ENCODE measurements at places on chromosomes 1 and 21.

DNA sequence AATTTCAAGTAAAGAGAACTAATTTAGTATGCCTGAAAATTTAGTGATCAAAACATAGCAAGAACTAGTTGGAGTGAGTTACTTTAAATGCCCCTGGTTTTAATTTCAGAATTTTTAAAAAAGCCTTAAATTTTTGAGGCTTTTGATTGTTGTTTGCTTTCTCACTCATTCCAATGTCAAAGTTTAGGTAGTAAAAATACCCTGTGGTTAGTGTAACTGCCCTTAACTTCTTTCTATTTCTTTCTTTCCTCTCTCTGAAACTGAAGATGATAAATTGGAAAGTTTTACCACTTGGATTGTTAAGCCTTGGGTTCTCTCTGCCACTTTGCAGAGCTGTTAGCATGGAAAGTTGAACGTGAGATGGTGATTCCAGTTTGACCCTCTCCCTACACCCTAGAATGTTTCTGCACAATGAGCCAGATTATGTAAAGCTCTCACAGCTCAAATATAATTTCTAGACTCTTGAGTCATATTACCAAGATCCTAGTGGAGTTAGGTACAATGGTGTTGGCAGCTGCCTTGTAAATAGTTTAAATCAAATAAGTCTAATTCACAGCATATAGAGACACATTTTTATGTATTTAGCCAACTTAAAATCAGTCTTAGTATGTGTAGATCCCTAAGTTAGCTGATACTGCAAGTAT is 192.4 kb upstream of the SGIP1 start:
- DNase-seq, result no peak

- no peak for DNase-seq
These were observed 24.1 kb downstream of the BCL9 start for GRCh38 chr1:147565189-147565980.

DNA sequence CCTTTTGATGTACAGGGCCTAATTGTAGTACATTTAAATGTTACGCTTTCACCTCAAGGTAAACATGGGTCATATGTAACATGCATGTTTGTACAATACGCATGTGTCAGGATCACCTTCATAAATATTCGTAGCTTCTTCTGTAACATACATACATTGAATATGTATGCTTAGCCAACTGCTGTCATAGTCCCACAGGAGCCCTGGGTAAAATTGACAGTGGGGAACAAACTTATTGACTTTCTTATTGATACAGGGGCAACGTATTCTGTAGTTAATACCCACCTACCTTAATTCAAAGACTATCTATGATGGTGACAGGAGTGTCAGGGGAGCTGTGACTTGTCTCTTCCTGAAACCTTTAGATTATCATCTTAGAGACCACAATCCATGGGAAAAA is 3.7 kb upstream of the REN start:
- no peak for DNase-seq

DNA sequence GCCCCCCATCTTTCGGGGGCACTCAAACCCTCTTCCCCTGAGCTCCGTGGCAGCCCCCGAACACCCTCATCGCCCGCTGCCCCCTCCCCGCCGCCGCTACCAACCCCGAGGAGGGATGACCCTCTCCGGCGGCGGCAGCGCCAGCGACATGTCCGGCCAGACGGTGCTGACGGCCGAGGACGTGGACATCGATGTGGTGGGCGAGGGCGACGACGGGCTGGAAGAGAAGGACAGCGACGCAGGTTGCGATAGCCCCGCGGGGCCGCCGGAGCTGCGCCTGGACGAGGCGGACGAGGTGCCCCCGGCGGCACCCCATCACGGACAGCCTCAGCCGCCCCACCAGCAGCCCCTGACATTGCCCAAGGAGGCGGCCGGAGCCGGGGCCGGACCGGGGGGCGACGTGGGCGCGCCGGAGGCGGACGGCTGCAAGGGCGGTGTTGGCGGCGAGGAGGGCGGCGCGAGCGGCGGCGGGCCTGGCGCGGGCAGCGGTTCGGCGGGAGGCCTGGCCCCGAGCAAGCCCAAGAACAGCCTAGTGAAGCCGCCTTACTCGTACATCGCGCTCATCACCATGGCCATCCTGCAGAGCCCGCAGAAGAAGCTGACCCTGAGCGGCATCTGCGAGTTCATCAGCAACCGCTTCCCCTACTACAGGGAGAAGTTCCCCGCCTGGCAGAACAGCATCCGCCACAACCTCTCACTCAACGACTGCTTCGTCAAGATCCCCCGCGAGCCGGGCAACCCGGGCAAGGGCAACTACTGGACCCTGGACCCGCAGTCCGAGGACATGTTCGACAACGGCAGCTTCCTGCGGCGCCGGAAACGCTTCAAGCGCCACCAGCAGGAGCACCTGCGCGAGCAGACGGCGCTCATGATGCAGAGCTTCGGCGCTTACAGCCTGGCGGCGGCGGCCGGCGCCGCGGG is 837 bp downstream of the FOXD3 start:
- DNase-seq, result no peak

GRCh38 chr21:45478115-45478801 is 64.0 kb downstream of the SLC19A1 start:
- DNase-seq, result peak; percentile 22

DNA sequence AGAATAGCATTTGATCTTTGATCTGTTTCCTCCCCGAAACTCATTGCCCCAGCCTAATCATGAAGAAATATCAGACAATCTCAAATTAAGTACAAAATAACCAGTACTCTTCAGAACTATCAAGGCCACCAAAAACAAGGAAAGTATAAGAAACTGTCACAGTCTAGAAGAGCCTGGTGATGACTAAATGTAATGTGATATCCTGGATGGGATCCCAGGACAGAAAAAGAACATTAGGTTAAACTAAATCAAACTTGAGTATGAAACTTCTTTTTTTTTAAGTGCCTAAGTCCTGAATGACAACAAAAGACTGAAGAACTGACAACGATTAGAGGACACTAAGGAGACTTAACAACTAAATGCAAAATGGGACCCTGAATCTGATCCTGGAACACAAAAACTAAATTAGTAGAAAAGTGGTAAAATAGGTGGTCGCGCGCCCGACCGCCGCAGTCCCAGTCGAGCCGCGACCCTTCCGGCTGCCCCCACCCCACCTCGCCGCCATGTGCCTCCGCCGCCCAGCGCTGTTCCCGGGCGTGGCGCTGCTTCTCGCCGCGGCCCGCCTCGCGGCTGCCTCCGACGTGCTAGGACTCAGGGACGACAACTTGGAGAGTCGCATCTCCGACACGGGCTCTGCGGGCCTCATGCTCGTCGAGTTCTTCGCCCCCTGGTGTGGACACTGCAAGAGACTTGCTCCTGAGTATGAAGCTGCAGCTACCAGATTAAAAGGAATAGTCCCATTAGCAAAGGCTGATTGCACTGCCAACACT is 5.5 kb upstream of the PRKAB2 start:
- no peak for DNase-seq

DNA sequence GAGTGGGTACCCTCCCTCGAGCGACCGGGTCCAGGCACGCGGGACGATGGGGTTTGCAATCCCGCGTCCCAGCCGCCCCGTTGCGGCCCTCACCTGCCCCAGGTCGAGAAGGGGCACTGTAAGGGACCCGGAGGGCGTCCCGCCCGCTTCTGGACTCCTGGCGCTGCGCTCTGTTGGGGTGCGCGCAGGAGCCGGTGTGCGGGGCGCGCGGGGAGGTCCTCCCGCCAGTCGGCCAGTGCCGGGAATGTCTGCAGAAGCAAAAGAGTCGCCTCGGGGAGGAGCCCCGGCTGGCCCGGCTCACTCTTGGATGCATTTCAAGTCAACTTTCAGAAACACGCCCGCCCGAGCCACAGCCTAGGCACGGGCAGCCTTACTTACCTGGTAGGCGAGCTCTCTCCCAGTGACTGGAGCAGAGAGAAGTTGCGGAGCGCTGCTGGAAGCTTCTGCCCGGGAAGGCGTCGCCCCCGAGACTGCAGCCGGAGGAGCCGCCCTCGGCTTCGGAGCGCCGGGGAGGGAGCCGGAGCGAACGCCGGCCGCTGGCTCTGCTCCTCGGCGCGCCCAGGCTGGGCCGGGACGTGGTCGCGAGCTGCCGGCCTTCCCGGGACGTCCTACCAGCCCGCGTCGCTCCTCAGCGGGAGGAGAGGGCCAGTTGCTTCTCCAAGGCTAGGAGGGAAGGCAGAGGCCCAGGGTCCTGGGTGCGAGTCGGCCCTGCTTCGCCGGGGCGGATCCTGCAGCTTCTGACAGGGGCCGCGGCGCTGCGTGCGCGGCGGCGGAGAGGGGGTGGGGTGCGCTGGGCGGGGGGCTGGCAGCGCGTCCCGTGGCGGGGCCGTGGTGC is at the start of gene LMX1A:
Gene LMX1A, minus strand, starts transcription at position 739 of the 835 bp plus-strand sequence. CDS start 1,156 bp downstream, outside the sequence.
- no peak for DNase-seq

GRCh38 chr1:243459059-243459458 is 203.2 kb downstream of the SDCCAG8 start:
- no peak for DNase-seq

DNA sequence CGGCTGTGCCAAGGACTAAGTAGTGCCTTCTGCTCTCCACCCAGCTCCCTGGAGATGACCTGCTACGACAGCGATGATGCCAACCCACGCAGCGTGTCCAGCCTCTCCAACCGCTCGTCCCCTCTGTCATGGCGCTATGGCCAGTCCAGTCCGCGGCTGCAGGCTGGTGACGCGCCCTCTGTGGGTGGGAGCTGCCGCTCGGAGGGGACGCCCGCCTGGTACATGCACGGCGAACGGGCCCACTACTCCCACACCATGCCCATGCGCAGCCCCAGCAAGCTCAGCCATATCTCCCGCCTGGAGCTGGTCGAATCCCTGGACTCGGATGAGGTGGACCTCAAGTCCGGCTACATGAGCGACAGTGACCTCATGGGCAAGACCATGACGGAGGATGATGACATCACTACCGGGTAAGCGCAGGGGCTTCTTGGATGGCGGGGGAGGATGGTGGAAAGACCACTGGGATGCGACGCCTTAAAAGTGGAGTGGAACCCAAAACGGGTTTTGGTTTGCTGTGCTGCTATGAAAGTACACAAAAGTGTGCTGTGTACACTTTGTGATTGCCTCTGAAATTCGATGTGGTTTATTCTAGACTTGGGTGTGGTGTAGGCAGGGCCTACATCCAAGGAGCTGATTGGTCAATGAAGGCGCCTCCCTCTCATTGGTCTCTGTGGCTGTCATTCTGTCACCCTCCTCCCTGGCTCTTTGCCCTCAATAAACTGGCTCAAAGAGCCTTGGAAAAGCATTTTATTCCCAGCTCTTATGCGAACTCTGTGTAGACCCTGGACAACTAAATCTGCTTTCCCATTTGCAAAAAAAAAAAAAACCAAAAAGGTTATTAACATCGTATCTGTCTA is 110.4 kb upstream of the IPO9 start:
- no peak for DNase-seq

DNA sequence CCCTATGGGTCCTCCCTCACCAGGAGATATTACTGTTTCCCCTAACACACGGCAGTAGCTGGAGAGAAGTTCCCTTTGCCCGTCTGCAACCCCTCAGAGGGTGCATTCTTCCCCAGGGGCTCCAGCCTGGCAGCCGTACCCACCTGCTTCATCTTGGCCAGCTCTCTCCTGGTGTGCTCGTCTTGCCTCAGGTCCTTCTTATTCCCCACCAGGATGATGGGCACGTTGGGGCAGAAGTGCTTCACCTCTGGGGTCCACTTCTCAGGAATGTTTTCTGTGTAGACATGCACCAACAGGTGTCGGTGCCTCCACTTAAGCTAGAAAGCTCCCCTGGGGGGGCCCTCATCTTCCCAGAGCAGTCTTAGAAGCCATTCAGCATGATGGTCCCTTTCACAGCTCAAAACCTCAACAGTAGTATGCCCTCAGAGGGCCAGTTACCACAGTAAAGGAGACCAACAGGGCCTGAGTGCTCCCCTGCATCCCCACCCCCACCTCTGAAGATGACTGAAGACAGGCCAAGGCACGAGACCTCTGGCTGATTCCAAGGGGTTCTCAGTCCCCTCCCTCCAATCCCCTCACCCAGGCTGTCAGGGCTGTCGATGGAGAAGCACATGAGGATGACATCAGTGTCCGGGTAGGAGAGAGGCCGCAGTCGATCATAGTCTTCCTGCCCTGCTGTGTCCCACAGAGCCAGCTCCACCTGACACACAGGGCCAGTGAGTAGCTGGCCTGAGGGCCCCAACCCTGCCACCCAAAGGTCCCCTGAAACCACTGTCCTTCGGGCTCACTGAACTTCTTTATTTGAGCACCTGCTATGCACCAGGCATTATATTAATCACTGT is 4.3 kb downstream of the RHOC start:
- DNase-seq, result no peak

DNA sequence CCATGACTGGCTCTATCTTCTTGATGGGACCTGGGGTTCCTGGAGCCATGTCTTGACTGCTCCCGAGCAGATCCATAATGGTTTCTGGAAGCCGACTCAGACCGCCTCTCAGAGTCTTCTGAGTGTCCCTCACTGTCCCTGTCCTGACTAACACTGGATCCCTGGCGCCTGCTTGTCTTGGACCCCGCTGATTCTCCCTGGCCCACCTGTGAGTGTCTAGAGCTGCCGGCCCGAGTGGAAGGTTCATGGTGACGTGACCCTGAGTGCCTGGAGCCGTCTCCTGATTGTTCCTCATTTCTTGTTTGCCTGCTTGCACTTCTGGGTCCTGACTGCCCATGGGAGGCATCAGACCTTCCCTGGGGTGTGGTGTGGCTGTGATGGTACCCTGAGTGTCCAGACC is 15.1 kb downstream of the FLG start:
- no peak for DNase-seq

DNA sequence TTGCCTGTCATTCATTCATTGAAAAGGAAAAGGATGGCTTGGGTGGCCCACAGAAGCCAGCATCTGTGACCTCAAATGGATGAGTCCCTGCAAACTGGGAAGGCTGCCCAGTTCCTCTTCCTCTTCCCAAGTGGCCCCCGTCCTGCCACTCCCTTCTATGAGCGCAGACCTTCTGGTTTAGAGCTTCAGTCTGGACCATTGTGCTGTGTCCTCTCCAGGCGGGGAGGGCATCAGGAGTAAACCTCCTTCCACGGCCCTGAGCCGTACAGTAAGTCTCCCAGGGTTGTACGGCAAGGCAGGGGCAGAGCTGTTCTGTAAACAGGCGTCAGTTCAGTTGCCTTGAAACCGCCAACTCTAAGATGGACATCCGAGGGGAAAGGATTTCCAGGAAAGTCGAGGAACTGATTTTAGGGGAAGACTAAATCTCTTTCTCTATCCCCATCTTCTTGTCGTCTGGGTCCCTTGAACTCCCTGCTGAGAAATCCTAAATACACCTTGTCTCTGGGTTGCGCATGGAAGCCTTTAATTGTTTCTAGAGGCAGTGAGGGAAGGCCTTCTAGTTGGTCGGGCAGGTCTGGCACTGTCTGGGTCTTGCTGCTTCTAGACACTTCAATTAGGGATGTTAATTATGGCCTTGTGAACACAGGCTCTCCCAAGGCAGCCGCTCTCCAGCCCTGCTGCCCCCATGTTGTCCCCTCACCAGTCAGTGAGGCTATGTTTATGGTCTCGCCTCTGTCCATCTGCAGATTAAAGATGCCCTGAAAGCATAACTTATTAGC is 22.1 kb downstream of the SOX13 start:
- DNase-seq, result no peak
